GM12878 (cell line): ENCODE measurements at places on chromosomes 13 and 19. TPM values are rescaled to one million over a fixed set of nuclear protein-coding genes. Genes with fewer than 3 reads are reported as not detected.

SLC1A6 gene
- not detected in 2 replicates for total RNA-seq

PKN1 gene
- 189 and 202 TPM in 2 replicates for total RNA-seq

ZNF552 gene
- total RNA-seq = 6.3 and 7.7 TPM in 2 replicates

CD33 gene
- total RNA-seq = 0.62 and 0.66 TPM in 2 replicates

EDNRB gene
- total RNA-seq = not detected in 2 replicates

LGALS4 gene
- 2.1 and 2.7 TPM in 2 replicates for total RNA-seq
